ENCODE measurements at places on chromosomes 11 and 22. TPM values are rescaled to one million over a fixed set of nuclear protein-coding genes. Genes with fewer than 3 reads are reported as not detected.

PAMR1 gene
- not detected for polyA plus RNA-seq

DRICH1 gene
- polyA plus RNA-seq, result 0.59 TPM

BACE1 gene
- polyA plus RNA-seq, result 3.1 TPM

CABP7 gene
- polyA plus RNA-seq, result 0.11 TPM

DNA sequence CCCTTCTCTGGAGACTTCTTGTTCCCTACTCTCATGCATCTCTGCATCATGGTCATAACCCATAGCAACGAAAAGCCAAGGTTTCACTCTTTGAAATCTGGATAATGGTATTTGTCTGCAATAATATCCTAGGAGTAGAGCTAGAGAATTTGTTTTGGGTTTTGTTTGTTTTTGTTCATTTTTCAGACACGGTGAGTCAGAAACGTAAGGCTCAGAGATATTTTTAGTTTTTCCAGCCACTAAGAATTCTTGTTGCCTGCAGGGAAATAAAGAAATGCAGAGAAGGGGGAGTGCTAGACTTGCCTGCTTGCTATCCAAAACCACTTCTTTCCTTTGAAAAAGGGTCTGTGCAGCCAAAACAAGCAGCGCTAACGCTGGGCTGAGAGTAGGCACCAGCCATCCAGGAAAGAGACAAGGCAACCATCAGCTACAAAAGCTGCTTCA, 26.0 kb downstream of the POU2AF3 start:
- no peaks in the 10 kb centered on the region for H3K36me3 ChIP-seq
- H3K4me3 ChIP-seq, result no peak overlapping the region
- no peaks in the 10 kb centered on the region for H3K27me3 ChIP-seq
- H3K27ac ChIP-seq, result no peak overlapping the region
- DNase-seq, result no peak
- no peaks in the 10 kb centered on the region for H3K4me1 ChIP-seq

All from CD14-positive monocyte (primary cell).